ENCODE measurements at places on chromosomes 6 and 20.

DNA sequence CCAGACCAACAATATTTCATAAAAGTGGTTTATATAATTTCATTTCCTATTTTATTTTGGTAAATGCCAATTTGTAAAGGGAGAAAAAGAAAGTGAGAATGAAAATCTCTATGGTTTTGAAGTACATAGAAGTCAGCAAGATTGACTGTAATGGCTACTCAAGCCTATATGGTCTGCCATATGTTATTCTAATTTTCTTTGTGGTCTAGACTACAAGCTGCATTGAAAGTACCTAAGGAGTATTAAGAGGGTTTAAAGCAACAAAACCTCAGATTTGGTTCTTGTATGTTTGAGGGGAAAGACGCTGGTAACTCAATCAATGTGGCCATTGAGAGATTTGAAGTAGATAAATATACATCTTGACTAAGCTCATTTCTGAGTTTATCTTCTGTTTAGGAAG, 193.5 kb upstream of the EYA4 start:
- no peak for DNase-seq

- no peak for DNase-seq
Measured at GRCh38 chr6:121612927-121613326, 177.5 kb downstream of the GJA1 start.

DNA sequence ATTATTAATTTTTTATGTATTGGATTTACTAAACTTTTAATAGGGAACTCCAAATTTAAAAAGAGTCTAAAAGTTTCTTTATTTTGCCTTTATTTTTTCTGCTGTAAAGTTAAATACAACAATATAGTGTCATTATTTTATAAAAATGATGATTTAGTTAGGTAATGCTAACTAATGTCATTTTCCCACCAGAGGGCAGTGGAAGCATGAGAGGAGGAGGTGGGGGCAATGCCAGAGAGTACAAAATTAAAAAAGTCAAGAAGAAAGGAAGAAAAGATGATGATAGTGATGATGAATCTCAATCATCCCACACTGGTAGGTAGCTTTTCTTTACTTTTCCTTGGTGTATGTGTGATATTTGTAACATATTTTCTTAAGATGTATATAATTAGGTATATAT, 20.2 kb upstream of the FHL5 start:
- no peak for DNase-seq

DNA sequence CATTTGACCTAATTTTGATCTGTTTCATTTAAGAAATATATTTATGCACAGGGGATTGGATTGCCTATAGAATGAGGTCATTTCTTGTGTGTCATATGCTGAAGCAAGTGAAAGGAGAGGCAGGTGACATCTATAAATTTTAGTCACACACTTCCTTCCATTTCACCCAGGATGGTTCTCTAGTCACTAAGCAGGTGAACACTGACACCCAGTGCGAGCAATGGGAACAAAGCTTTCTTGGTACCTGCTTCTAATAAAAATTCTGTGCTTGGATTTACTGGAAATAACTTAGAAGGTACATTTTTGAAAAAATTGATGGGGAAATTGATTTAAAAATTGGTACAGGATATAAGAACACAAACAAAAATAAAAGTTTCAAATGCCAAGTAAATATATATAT, 66.9 kb upstream of the MC3R start:
- DNase-seq = no peak

DNA sequence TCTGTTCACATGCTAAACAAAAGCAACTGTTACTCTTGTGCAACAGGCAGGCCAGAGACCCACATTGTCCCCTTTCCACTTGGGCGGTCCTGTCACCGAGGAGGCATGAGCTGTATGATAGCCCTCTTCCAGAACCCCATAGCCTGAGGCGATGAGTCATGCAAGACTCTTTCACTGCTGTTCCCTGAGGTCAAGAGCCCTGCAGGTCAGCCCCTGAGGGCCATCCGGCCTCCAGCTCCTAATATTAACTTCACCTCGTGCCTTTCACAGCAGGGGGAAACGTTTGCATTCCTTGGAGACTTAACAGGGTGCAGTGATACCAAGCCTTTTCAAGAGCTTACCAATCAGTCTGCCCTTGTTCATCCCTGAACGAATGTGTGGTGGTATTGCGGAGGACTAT, 253.3 kb upstream of the ECI2 start:
- no peak for DNase-seq

DNA sequence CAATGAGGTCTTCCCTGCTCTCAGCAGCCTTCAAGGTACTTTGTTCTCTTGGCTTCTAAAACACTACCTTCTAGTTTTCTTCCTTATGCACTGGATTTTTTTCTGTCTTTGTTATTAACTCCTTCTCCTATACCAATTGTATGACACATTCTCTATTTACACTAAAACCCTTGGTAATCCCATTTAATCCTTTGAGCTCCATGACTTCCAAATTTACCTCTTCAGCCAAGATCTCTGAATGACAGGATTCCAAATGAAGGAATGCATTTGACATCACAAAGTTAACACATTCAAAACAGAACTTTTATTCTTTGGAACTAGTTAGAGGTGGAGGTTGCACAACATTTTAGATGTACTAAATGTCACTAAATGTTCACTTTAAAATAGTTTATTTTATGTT, 86.6 kb upstream of the SAMD5 start:
- no peak for DNase-seq

DNA sequence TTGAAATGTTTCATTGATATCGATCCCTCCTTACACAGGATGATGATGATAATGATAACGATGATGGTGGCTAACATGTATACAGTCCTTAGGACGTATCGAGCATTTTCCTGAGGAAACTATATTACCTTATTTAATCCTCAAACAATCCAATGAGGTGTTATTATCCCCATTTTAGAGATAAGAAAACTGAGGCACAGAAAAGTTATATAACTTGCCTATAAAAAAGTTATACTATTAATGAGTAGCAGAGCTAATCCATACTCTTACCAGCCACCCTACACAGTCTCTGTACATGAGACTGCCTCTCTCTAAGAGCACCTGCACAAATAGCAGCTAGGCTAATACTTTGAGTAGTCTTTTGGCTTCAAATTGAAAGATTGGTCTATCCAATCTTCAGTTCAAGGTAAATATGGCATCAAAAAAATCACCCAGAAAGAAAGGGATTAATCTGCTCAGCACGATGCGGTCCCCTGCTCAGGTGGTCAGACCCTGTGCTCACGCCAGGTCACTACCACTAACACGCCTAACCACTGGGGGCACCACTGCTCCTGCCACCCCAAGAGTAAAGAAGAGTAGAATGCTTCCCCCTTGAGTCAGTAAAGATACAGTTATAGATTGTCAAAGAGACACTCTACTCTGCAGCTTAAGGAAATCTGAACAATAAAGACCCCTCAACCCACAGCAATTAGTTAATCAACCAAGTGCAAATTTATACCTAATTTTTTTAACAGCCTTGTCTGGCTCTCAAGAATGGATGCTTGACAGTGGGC, 15.0 kb downstream of the GABBR1 start:
- no peak for DNase-seq

- no peak for DNase-seq
Measured at GRCh38 chr6:143482593-143482992, 28.9 kb downstream of the FUCA2 start.

GRCh38 chr6:21555197-21555596, 38.4 kb upstream of the SOX4 start:
- no peak for DNase-seq

DNA sequence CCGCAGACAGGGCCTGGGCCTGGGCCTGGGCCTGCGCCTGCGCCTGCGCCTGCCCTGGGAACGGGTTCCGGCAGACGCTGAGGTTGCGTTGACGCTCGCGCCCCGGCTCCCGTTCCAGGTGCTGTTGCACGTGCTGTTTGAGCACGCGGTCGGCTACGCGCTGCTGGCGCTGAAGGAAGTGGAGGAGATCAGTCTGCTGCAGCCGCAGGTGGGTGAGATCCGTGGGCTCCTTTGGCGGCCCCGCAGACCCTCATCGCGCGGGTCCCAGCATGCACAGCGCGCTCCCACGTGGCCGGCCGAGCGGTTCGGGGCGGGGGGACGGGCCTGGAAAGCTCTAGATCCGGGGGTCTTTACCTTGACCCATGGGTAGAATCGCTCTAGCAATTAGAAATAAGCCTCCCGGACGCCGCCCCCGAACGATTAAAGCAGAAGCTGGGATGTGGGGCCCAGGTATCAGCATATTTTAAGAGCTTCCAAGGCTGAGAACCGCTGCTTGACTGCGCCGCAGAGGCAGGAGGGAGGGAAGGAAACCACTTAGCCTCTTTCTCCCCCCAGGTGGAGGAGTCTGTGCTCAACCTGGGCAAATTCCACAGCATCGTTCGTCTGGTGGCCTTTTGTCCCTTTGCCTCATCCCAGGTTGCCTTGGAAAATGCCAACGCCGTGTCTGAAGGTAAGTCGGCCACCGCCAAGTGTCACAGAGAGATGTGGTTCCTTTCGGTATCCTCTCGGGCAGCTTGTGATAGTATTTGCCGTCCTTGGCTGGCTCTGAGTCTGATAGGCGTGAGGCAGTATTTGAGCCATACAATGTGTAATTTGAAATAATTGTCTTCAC, 508 bp downstream of the NOP56 start:
- no peak for DNase-seq

DNA sequence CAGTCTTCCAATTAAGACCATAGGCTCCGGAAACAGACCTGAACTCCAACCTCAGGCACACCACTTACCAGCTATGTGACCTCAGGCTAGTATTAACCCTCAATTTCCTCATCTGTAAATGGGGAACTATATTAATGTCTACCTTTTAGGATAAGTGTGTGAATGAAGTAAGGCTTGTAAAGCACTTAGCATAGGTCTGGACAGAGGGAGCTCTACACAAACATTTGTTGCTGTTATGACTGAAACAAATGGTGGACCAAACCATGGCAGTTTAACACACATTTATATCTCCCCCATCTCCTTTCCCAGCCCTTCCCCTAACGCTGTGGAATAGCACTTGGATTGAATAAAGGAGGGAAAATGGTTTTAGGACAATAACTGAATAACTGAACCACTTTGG, 48.7 kb downstream of the TSHZ2 start:
- DNase-seq = no peak

DNA sequence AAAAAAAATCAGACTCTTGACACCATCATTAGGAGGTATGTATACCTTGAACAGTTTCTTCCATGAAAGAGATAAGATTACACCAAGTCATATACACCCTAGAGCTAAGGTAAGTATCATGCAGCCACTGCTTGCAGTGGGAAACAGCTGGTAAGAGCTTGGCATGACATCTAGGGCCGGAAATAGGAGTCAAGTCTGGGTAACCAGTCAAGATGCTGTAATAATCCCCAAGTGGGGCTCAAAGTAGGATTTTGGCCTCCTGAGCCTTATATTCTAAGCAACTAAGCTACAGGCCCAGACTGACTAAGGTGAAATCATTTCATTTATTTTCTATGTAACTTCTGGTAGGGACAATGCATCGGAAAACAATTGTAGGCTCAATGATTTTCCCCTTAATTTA, 23.9 kb downstream of the TRERF1 start:
- no peak for DNase-seq

GRCh38 chr6:96184798-96185197, 169.0 kb downstream of the FUT9 start:
- no peak for DNase-seq

GRCh38 chr6:25583906-25584305, 68.1 kb upstream of the SCGN start:
- DNase-seq = no peak

DNA sequence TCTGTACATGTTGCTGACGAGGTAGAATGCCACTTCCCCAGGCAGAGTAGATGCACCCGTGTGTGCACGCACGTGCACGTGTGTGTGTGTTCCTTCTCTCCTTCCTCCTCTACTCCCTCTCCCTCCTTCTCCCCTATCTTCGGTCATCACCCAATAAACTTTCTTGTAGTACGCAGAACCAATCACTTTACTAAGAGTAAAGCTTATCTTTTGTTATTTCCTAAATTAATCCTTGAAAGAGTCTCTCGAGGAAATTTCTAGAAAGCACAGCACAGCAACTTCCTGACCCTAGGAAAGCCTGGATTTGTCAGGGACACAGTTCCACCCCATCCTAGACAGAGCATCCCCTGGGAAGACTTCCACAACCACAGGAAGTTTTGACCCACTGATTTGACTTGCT, 166.1 kb downstream of the ZDHHC14 start:
- DNase-seq = no peak

DNA sequence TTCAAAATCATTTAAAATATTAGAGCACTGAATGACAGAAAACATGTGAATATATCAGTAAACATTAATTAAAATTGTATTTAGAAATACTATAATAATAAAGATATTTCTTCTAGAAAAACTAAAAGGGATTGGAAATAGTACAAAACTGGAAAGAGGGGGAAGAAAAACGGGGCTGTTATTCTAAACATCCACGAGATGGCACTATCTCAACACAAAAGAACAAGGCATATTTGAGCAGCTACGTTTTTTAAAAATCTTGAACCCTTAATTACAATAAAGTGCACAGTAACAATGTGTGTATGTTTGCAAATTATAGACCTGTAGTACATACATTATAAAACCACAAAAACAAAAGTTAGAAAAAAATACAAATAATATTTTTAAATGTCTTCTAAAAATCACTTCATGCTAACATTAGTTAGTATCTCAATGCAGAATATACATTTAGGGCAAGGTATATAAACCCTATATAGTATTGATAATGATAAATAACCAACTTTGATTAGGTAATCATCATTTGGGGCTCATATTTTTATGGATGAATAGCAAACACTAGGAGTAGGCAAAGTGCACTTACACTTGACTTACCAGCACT, 42.5 kb upstream of the PNISR start:
- DNase-seq = no peak

DNA sequence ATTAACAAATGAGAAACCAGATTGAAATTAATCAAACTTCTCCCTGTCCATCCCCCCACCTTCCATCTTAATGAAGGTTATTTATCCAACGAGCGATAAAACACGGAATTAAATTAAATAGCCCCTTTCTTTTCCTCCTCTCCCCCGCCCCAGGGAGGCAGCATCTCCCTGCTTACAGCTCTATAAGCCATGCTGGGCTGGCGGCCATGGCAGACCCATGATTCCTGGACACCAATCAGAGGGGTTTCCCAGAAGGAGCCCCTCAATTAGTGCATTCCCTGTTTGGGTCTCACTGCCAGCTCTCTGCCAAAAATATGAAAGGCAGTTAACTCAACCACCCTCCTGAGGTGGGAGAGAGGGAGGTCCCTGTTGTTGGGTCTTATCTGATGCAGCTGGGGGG, 33.8 kb downstream of the GRM4 start:
- no peak for DNase-seq
